Urinary bladder (tissue), 4 donors: ENCODE measurements at places on chromosomes 6 and 20. TPM values are rescaled to one million over a fixed set of nuclear protein-coding genes. Genes with fewer than 3 reads are reported as not detected.

TRIM40 gene
- total RNA-seq = not detected

TRIM10 gene
- total RNA-seq = 0.42 TPM

DNA sequence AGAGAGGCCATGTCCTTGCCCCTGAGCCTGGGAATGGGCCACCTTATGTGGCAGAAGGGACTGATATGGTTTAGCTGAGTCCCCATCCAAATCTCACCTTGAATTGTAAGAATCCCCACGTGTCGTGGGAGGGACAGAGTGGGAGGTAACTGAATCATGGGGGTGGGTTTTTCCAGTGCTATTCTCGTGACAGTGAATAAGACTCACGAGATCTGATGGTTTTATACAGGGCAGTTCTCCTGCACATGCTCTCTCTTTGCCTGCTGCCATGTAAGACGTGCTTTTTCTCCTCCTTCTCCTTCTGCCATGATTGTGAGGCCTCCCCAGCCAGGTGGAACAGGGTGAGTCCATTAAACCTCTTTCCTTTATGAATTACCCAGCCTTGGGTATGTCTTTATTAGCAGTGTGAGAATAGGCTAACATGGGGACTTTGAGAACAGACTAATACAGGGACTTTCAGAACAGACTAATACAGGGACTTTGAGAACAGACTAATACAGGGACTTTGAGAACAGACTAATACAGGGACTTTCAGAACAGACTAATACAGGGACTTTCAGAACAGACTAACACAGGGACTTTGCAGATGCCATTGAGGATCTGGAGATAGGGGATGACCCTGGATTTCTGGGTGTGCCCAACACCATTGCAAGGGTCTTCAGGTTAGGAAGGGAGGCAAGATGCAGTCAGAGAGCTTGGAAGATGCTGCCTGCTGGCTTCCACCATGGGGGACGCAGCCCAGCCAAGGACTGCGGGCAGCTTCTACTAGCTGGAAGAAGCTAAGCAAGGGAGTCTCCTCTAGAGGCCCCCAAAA is 86.9 kb downstream of the RAMACL start:
- DNase-seq = no peak

DNA sequence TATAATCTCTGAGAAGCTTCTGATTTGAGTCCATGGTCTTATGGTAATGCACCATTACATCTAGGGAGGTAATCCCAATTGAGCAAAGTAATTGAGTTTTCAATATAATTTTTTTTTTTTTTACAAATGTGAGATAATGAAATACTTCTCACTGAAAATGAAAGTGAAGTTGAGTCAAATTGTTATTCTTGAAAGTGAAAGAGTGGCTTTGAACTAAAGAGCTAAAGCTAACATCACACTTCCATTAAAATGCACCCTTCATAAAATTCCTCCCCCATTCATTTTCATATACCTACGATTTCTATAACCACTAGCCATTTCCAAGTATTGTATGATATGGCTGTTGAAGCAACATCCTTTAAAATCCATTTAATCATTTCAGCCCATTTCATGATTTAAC is 149.1 kb upstream of the IMPG1 start:
- no peak for DNase-seq

DNA sequence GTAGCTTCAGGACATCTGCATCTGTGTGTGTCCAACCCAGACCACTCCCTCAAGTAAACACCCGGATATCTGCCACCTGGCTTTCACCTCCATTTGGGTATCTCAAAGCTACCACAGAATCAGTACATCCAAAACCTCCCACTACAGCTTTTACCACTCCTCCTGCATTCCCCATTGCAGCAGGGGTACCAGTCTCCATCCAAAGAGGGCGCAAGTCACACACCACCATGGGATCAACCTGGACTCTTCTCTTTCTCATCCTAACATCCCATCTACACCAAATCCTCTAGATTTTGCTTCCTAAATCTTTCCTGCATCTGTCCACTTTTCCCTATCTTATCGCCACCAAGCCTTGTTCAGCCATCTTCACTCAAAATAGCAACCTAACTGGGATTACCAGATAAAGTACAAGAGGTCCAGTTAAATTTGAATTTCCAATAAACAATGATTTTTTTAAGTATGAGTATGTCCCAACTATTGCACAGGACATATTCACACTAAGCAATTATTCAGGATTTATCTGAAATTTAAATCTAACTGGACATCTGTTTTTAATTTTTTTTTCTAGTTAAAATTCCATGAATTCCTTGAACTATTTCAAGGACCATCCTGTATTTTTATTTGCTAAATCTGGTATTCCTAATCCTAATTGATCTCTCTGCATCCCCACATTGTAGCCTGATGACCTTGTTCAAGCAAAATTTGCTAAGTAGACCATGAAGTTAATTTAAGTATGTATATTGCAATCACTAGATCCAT is 164.3 kb upstream of the MLN start:
- no peak for DNase-seq
